Left cardiac atrium (tissue), 4 donors: ENCODE measurements at places on chromosomes 5 and 9. TPM values are rescaled to one million over a fixed set of nuclear protein-coding genes. Genes with fewer than 3 reads are reported as not detected.
A peak's percentile ranks its signal among the peaks of the same experiment; 100 is the strongest.

DNA sequence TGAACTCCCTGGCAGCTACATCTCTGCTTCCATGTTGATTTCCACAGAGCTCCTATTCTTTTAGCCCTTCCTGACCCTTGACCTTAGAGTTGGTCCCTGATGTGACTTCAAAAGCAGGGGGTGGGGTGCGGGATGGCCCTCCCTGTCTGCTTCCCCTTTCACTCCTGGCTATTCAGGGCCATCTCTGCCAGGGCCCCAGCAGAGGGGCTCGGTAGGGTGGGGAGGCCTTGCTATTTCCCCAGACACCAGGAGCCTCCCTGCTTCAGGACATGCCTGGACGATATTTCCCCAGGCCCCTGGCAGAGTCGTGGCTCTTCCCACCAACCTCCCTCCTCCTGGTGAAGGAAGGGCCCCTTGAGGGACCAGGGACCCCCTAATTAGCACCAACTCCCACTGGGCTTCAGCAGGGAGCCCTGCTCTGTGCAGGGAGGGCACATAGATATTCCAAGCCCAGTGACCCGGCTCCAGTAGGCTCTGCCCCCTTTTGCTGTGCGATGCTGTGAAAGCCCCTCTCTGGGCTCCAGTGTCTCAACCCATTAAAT is 17.3 kb downstream of the CORO2A start:
- no peak for DNase-seq

DNA sequence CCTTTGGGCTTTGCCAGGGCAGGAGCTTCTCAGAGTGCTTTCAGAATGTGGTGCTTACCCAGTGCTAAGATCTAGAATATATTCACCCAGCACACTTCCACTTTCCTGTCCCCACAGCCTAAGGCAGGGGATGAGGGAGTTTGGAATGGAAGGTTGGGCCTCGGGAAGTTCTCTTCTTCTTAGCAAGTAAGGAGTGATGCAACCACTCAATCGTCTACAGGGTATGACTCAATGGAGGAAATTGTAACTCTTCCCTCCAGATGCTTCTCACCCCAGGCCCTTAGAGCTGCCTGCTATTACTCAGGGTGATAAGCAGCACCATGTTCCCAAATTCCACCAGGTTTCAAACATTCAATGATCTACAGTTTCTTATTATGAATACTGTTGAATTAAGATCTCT is 30.8 kb upstream of the AGGF1 start:
- no peak for DNase-seq

GRCh38 chr5:108148715-108149139 is 233.2 kb downstream of the FBXL17 start:
- no peak for DNase-seq

DNA sequence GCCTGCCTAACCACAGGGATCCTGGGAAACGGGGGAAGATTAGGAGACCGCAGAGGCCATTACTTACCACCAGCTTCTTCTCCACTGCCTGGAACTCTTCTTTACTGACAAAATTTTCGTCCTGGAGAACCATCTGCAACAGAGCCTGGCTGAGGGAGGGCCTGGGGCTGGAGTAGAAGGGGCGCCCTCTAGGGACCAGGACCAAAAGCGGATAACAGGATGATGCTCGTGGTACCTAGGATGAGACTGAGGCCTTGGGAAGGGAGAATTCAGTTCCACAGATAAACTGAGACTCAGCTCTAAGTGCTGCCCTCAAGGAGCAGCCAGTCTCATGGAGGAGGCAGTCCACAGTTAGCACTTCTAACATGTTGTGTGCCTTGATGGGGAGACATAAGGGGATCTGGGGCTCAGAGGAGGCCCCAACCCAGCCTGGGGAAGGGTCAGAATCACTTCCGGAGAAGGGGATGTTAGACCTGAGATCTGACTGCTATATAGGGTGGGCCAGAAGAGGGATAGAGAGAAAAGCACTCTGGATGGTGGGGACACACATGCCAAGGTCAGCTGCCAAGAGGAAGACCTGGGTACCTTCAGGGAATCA is 1.2 kb downstream of the SPATA24 start:
- DNase-seq = peak; percentile 23

- DNase-seq = no peak
These were observed 416.1 kb downstream of the TMEM38B start for GRCh38 chr9:106110483-106110882.

FBP2 gene
- total RNA-seq = 0.31 TPM
